ENCODE measurements at places on chromosomes 1 and 21.

DNA sequence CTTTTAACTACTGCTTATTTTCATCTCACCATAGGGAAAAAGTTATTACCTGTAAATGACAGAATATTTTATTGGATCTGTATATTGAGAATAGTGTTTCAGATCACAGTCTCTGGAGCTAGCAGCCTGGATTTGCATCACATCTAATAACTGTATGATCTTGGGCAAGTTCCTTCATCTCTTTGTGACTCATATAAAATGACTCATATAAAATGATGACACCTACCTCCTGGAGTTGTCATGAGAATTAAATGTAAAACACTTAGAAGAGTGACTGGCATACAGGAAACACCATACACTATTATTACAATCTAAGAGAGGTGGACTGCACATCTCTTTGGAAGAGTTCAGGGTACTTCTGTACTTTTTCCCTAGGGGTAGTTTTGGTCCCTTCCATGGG is 421.3 kb downstream of the NEGR1 start:
- no peak for DNase-seq

GRCh38 chr1:156122519-156123355 is 8.2 kb downstream of the LMNA start:
- no peak for DNase-seq

- DNase-seq = no peak
These were observed 497.1 kb downstream of the AJAP1 start for GRCh38 chr1:5151511-5151910.

GRCh38 chr1:202072211-202072765 is 50.4 kb upstream of the GPR37L1 start:
- DNase-seq = no peak

DNA sequence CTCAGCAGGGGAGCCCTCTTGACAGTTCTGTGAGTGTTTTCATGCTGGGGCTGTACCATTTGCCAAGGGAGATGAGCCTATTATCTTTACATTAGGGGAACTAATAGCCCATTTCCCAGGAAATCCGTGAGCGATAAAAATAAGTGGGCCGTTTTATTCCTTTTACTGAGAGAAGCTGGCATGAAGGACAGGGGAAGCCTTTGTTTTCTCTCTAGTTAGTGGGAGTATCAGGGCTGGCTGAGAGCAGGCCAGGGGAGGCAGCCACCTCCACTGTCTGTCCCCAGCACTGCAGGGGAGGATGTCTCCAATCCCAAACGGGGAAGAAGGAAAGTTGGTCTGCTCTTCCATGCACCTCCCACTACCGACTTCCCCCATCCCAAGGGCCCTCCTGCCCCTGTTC is 2.5 kb downstream of the UBL4B start:
- no peak for DNase-seq

Measured in activated T-cell treated with anti-CD3 and anti-CD28 coated beads, Interleukin-2, amount 50 U/mL, for 1 hour (primary cell).